ENCODE measurements at places on chromosomes 1 and 21. TPM values are rescaled to one million over a fixed set of nuclear protein-coding genes. Genes with fewer than 3 reads are reported as not detected.
A peak's percentile ranks its signal among the peaks of the same experiment; 100 is the strongest.

GRCh38 chr1:82464362-82465001, 663.7 kb downstream of the ADGRL2 start:
- no peak for DNase-seq

GRCh38 chr1:11573116-11573692, 81.0 kb downstream of the FBXO2 start:
- DNase-seq = no peak

- DNase-seq = no peak
These were observed 113.0 kb upstream of the RGS1 start for GRCh38 chr1:192462616-192463015.

GRCh38 chr1:67754526-67754920, 69.5 kb downstream of the GADD45A start:
- DNase-seq = no peak

- peak; percentile 74 for DNase-seq
These were observed 22.0 kb downstream of the THAP3 start for GRCh38 chr1:6646499-6647148.

Gene SPRR1B
- not detected for polyA plus RNA-seq

Gene TDRD10
- polyA plus RNA-seq = not detected

Gene GJB5
- polyA plus RNA-seq = 0.23 TPM

DNA sequence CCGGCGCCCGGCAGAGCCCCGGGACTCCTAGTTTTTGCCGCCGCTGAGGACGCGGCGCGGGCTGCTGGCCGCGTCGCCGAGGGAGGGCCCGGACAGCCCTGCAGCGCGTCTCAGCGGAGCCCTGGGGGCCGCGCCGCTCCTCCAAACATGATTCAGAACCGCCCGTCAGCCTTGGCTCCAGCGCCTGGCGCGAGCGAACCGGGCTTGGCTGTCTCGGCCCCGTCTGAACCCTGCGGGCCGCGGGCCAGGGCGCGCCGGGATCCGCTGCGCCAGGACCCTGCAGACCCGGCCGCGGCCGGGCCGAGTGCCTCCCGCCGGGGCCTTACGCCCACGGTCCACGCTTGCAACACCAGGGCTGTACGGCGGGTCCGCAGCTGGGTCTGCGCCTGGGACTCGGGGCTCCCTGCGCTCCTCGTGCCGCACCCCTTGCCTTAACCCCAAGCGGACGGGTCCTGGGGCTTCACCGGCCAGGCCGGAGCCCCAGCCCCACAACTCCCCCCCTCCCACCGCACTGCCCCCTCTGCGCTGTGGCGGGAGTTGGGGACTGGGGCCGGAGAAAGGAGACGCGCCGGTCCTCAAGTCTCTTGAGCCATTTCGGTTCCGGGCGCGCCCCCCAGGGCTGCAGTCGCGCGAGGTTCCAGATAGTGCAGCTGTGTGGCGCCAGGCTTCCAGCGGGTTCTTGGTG, 48.4 kb upstream of the CD34 start:
- peak; percentile 80 for DNase-seq

DNA sequence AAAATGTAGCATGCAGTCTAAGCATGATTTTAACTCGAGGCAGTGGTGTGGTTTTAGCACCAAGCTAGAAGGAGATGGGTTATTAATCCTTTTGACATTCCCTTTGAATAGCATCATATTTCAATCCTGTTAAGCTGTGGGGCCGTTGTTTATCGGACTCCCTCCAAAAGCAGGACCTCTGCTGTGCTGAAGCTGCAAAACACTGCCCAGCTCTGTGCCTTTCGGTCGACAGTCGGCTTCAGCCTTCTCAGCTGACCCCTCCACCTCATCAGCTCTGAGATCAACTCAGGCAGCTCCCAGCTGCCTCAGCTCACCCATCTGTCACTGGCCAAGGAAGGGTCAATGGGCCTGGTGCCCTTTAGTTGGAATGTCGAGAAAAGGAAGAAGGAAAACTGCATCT, 95.5 kb downstream of the KAZN start:
- no peak for DNase-seq

Gene MARK1
- polyA plus RNA-seq = 0.18 TPM

Gene SLFNL1
- not detected for polyA plus RNA-seq

Gene DCDC2B
- polyA plus RNA-seq = 0.25 TPM

Gene TRAF3IP3
- polyA plus RNA-seq = 0.25 TPM

Gene HSD3B2
- polyA plus RNA-seq = not detected

Gene KRTAP7-1
- polyA plus RNA-seq = not detected

Gene LRRC71
- not detected for polyA plus RNA-seq

Gene CR2
- polyA plus RNA-seq = not detected

GRCh38 chr1:115179397-115180079, 90.2 kb upstream of the TSPAN2 start:
- peak; percentile 99 for DNase-seq

Gene COL24A1
- polyA plus RNA-seq = 0.22 TPM

DNA sequence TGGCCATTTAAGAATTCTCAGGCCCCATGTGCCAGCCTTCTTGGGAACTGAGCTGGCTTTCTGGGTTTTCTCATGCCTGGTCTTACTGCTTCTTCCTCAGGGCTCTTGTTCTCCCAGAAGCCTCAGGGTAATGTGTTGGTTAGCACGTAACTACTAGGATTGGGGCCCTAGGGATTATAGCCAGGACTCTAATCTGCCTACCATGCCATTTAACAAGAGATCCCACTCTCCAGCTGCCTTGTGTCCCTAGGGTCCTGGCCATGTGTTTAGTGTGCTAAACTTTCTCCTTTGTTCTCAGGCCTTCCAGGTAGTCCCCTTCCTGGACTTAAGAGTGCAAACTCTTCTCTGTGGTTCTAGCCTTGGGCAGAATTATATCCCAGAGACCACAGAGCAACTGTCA, 2.2 kb upstream of the SH3BGRL3 start:
- DNase-seq = peak; percentile 11

DNA sequence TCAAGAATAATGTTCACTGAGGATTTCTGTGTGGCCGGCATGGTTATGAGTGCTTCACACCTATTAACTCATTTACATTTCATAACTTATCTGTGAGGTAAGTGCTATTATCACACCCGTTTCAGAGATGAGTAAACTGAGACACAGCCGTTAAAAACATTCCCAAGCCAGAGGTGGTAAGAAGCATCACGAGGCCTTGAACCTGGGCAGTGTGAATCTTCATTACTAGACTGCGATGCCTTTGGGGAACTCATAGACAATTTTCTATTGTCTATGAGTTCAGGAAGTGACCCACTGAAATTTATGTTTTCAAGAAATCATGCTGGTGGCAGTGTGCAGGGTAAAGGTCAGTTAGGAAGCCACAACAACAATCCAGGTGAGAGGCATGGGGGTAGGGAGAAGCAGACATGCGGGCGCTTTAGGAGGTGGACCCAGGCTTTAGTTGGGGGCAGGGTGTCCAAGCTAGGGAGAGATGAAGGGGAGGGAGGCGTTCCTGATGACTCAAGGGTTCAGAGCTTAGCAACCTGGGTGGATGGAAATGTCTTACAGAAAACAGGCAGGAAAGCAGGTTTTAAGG, 14.5 kb downstream of the GNG12 start:
- DNase-seq = peak; percentile 23

DNA sequence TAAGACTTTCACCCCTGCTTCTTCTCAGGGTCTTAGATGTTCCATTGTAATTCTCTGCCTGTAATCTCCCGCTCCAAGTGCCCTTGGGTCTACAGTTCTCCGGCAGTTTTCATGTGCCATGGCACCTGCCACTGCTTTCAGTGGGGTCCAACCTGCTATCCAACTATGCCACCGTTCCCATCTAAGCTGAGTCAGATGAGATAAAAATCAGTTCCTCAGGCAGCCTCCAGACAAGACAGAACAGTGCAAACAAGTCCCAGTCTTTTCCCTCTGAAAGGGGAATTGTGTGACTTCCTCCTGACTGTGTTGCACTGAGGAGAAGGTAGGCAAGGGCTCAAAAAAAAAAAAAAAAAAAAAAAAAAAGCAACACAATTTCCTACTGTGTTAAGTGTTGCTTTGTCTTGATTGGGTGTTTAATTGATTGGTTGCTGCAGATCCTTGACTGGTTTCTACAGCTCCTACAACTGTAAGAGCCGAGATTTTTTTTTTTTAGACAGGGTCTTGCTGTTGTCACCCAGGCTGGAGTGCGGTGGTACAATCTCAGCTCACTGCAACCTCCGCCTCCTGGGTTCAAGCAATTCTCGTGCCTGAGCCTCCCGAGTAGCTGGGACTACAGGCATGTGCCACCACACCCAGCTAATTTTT, 50.7 kb downstream of the EBNA1BP2 start:
- no peak for DNase-seq

Gene MAP3K7CL
- 30.0 TPM for polyA plus RNA-seq

- DNase-seq = no peak
These were observed 95.7 kb upstream of the AKT3 start for GRCh38 chr1:243945727-243946126.

GRCh38 chr1:97186381-97186780, 464.8 kb downstream of the PTBP2 start:
- peak; percentile 10 for DNase-seq

Gene FBXO2
- 0.54 TPM for polyA plus RNA-seq

- no peak for DNase-seq
These were observed 283.0 kb upstream of the PLXNA2 start for GRCh38 chr1:208527156-208527555.

DNA sequence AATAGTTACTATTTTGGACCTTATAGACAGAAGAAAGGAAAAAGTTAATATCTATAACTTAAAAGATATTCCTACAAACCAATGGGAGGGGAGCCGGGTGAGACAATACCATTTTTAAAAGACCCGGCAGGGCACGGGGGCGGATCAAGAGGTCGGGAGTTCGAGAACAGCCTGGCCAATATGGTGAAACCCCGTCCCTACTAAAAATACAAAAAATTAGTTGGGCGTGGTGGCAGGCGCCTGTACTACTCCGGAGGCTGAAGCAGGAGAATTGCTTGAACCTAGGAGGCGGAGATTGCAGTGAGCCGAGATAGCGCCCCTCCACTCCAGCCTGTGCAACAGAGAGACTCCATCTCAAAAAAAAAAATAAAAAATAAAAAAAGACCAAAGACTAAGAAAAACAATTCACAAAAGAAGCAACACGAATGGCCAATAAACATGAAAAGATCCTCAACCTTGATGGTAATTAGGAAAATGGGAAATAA, 1.2 kb upstream of the PSMB2 start:
- peak; percentile 16 for DNase-seq

Gene ITLN2
- polyA plus RNA-seq = not detected

DNA sequence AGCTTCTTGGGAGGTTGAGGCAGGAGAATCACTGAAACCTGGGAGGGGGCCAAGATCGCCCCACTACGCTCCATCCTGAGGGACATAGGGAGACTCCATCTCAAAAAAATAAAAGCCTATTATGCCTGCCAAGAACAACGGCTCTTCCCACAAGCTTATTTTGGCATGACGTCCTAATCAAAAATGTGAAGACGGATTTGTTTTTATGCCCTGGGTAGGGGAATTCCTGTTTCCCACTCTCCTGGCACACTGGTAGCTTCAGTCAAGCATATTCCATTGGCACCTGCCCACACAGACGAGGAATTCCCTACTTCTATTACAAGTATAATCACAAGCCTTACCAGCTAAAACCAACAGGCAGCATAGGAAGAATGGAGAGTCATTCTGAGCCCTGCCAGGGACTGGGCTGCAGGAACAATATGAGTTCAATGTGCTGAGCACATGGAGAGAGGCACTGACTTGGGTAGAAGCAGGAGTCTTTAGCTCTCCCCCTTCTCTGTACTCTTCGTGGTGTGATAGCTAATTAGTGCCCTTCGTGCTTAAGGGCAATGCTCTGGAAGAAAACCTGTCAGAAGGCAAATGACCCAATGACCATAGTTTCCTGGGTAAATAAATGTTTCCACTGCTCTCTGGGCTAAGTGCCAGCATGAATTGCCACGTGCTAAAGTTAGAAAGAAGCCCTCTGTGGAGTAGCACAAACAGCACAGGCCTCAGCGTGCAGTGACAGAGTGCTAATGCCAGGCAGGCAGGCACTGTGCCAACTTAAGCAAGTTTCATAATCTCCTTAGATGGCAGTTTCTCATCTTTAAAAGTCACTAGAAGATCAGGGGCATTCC, 16.8 kb downstream of the TNFSF4 start:
- peak; percentile 57 for DNase-seq

GRCh38 chr21:33245289-33245918, 15.7 kb downstream of the IFNAR2 start:
- no peak for DNase-seq

- no peak for DNase-seq
These were observed 66.9 kb upstream of the TNR start for GRCh38 chr1:175810305-175810704.

Gene GPR153
- polyA plus RNA-seq = 0.84 TPM

Gene RNF223
- not detected for polyA plus RNA-seq

Gene MSH4
- not detected for polyA plus RNA-seq

GRCh38 chr1:59146651-59147358, 150.1 kb upstream of the FGGY start:
- DNase-seq = peak; percentile 62

DNA sequence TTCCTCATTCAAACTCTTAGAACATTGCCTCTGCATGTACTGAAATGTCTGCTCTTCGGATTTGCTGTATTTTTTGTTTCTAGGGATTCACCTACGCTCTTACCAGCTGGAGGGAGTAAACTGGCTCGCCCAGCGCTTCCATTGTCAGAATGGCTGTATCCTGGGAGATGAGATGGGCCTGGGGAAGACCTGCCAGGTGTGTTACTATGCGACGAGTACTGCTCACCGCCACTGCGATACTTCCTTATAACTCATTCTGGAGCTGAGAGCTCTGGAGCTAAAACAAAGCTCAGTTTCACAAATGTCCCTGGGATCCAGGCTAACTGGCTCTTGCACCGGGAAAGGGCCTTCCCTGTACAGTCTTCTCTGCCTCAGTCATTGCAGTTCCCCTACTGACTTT, 10.1 kb downstream of the CHD1L start:
- DNase-seq = no peak

- DNase-seq = peak; percentile 13
These were observed 32.6 kb downstream of the NMNAT2 start for GRCh38 chr1:183385340-183386144.

DNA sequence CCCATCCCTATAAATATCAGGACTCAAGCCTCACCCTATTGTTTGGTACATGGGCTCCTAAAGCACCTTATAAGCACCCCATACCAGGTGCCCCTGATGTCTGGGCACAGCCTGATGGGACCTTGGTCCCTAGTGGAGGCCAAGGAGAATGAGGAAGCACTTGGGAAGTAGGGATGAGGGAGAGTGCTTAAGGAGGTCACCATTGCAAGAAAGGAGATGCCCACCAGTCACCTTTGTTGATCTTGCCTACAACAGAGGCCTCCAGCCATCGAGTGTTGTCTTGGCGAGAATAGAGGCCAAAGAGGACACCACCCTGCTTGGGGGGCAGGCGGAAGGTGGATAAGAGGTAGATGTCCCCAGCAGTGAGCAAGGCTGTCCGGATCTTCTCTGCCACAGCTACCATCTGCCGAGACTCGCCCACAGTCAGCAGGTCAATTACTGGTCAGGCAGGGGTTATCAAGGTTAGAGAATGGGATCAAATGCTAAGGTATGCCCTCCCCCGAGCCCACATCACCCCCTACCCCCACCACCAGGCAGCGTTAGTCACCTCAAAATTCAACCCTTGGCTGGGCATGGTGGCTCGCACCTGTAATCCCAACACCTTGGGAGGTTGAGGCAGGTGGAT, 1.6 kb downstream of the THBS3 start:
- DNase-seq = no peak

GRCh38 chr1:175520186-175520585, 223.2 kb downstream of the TNR start:
- DNase-seq = no peak

GRCh38 chr1:183505454-183506089, 33.3 kb downstream of the SMG7 start:
- DNase-seq = no peak

- DNase-seq = peak; percentile 62
These were observed 28.9 kb upstream of the CLSTN1 start for GRCh38 chr1:9852410-9853248.

- DNase-seq = no peak
These were observed 2.5 kb upstream of the RGS4 start for GRCh38 chr1:163066686-163067085.

GRCh38 chr1:168098534-168099320, 38.0 kb downstream of the GPR161 start:
- DNase-seq = no peak
